ENCODE measurements at places on chromosomes 12 and 14.

GRCh38 chr12:120257041-120257821 is 8.3 kb downstream of the PXN start:
- no peak for DNase-seq

- no peak for DNase-seq
Measured at GRCh38 chr12:124334976-124335375, 40.1 kb downstream of the RFLNA start.

DNA sequence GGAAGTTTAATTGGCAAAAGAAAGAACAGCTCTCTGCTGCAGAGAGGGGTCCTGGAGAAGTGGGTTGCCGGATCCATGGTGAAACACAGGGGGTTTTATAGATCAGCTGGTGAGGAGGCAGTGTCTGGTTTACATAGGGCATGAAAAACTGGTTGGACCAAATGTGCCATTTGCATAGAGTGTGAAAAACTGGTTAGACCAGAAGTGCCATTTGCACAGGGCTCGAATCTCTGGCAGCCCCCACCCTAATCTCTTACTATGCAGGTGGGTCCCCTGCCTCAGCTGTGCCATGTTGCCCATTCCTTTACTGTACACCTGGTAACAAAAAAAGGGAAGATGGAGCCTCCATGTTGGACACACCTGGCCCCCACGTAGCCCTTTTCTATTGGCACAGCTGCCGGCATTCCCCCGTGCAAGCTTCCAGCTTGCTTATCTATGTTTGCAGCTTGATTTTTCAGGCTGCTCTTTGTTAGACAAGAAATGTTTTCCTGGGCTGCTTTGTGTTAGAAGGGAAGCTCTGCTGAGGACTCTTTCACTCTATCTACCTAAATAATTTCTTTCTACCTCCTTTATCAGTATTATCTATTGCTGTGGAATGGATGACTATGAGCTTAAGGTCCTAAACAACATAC is 61.1 kb upstream of the TMEM132D start:
- no peak for DNase-seq

GRCh38 chr12:64128366-64128765 is 93.7 kb downstream of the KICS2 start:
- DNase-seq, result no peak

GRCh38 chr12:53951577-53952334 is 2.9 kb upstream of the HOXC12 start:
- DNase-seq, result no peak

All from stimulated activated CD4-positive, alpha-beta T cell treated with anti-CD3 and anti-CD28 coated beads, TNF-alpha, amount 100 ng/mL, for 4 hours (primary cell).